CD4-positive, alpha-beta T cell (primary cell): ENCODE measurements at places on chromosomes 7 and 10. TPM values are rescaled to one million over a fixed set of nuclear protein-coding genes. Genes with fewer than 3 reads are reported as not detected.

DNA sequence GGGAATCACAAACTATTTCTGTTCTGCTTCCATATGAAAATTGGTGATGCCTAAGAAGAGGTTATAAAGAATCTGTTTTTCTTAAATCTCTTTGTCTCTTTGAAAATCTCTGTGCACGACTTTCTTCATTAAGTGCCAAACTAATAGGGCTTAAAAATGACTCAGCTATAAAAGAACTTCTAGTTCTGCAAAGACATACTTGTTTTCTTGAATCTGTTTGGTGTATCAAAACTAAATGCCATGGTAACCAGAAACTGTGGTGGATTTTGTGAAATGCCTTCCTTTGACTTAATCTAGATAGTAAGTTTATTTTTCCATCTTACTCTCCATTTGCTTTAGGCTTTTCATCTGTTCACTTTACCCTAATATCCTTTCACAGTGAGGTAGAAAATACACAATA is 417.8 kb downstream of the PARD3 start:
- no peak overlapping the region for H3K4me3 ChIP-seq
- H3K36me3 ChIP-seq: no peaks in the 10 kb centered on the region
- DNase-seq: no peak
- no peaks in the 10 kb centered on the region for H3K4me1 ChIP-seq
- H3K27ac ChIP-seq: no peak overlapping the region

DNA sequence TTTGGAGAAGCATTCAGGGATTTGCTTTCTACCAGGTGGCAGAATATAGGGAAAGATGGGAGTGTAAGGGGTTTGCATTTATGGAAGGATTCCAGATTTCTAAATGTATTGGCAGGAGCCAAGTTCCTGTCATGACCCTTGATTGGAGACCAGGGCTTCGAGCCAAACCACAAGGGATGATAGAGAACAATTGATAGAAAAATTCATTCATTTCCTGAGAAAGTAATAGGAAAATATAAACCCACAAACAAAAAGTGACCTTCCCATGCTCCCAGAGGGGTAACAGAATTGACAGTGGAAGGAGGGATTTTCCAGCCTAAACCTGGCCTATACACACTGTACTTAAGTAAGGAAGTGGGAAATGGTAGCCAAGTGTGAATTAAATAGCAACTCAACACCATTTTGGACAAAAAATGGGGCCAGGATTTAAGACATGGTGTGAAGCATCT is 22.4 kb upstream of the IFIT2 start:
- H3K36me3 ChIP-seq: no peaks in the 10 kb centered on the region
- no peaks in the 10 kb centered on the region for H3K27me3 ChIP-seq
- no peak overlapping the region for H3K4me3 ChIP-seq
- H3K4me1 ChIP-seq: no peaks in the 10 kb centered on the region
- DNase-seq: no peak
- H3K27ac ChIP-seq: no peak overlapping the region

DNA sequence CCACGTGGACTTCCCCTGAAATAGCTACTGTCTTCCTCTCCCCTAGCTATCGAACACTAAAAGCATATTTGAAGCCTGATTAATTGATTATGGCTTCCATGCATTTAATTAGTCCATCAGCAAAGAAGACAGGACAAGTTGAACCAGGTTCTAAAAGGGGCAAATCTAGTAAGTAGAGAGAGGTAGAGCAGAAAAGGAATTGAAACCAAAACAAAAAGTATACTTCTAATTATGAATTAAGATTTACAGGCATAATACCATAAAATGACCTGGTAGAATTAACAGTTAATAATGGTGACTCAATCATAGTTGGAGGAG is 393 bp upstream of the DNAJC1 start:
- peak overlapping the region; percentile 75 for H3K27ac ChIP-seq
- H3K36me3 ChIP-seq: no peaks in the 10 kb centered on the region
- peak overlapping the region; percentile 91 for H3K4me3 ChIP-seq
- no peaks in the 10 kb centered on the region for H3K27me3 ChIP-seq
- DNase-seq: no peak

Gene VAX1
- not detected for total RNA-seq

DNA sequence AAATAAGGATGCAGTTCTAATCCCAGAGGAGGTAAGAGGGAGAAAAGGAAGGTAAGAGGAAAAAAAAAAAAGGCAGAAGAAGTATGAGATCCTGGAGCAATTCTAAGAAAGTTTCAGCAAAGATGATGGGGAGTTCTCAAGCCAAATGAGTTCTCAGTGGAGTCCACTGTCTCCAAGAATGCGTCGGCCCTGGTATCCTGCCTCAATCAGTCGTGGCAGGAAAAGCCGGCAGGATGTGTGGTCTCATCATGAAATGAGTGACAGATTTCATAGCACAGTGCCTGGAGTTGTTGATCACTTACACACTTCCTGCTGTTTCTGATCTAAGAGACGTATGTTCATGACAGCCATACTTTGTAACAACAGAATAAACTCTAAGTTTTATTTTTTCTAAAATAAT is 554.9 kb downstream of the NXPH1 start:
- DNase-seq: no peak
- H3K27me3 ChIP-seq: no peaks in the 10 kb centered on the region
- H3K27ac ChIP-seq: no peak overlapping the region

DNA sequence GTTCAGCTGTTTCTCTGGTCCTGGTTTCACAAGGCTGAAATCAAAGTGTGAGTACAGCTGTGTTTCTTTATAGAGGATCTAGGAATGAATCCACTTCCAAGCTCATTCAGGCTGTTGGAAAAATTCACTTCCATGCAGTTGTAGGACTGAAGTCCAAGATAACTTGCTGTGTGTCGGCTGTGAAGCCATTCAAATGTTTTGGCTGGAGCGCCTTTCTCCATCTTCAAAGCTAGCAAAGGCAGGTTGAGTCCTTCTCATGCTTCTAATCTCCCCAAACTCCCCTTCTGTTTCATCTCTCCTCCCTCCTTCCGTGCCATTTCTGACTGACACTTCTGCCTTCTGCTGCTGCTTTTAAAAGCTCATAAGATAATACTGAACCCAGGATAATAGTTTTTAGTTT is 1195.4 kb upstream of the LRRN3 start:
- no peak overlapping the region for H3K27ac ChIP-seq
- no peaks in the 10 kb centered on the region for H3K36me3 ChIP-seq
- no peak overlapping the region for H3K4me3 ChIP-seq
- DNase-seq: no peak
